CD4-positive, alpha-beta memory T cell (primary cell): ENCODE measurements at places on chromosomes 7 and 10. TPM values are rescaled to one million over a fixed set of nuclear protein-coding genes. Genes with fewer than 3 reads are reported as not detected.

GRCh38 chr7:154480817-154481216 lies 428.6 kb downstream of the DPP6 start:
- H3K27me3 ChIP-seq: no peaks in the 10 kb centered on the region
- H3K36me3 ChIP-seq: no peaks in the 10 kb centered on the region
- DNase-seq: no peak

GRCh38 chr7:150685219-150686029 lies at the start of gene GIMAP2:
TSS of gene GIMAP2 (plus strand) at chr7:150685706. CDS start at chr7:150687060, 1,354 bp downstream.
- no peaks in the 10 kb centered on the region for H3K27me3 ChIP-seq
- peaks cover 60% of the 10 kb centered on the region for H3K4me1 ChIP-seq

GRCh38 chr10:112952282-112953173 lies 2.5 kb downstream of the TCF7L2 start:
- no peaks in the 10 kb centered on the region for H3K36me3 ChIP-seq
- DNase-seq: no peak
- H3K4me3 ChIP-seq: peak overlapping the region; percentile 76
- H3K27ac ChIP-seq: no peak overlapping the region
- H3K27me3 ChIP-seq: peaks cover 12% of the 10 kb centered on the region
- peaks cover 24% of the 10 kb centered on the region for H3K4me1 ChIP-seq

DNA sequence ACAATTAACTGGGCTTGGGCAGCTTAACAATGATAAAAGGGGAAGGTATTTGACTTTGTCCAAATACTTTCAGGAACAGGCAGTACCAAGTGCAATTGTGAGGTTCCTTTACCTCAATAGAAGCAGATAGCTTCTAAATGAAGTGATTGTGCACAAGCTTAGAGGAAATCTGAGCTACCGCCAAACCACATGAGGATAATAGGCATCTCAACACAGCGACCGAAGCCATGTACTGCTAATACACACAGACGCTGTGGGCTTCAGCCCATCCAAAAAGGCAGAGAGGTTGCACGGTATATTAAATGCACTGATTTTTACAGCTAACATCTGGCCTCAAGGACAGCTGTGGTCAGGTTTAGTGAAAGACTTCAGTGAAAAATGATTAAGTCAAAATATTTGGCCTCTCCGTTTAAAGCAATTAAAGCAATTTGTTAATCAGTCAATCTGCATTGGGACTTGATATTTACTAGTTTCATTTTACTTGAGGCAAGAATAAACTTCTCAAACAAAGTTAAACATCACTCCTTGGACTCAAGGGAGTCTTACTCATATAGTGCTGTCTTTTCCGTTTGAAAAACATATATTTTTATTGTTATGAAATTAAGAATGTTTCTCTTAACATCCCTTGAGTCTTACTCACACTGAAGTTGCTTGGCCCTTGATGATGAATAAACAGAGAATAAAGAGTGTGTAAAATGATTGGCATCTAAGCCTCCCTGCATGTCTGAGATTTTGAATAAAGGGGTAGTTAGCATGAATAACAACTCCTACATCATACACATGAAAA lies 306.3 kb downstream of the C7orf25 start:
- no peaks in the 10 kb centered on the region for H3K27me3 ChIP-seq
- H3K27ac ChIP-seq: no peak overlapping the region
- no peak for DNase-seq
- H3K4me1 ChIP-seq: no peaks in the 10 kb centered on the region
- H3K4me3 ChIP-seq: no peak overlapping the region

DNA sequence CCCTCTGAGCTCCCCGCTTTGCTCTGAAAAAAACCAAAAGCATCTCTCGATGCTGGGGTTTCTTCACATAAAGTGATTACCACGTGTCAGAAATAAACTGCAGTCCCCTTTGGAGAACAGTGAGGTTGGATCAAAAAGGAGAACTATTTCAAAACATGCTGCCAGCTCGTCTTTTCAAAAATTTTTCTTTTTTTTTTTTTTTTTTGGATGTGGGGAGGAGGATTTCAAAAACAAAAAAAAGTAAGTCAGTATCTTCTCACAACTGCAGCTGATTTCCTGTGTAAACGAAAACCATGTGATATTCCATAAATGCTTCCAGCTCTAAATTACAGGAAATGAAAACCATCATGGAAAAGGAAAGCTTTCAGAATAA lies 155.0 kb upstream of the LYZL2 start:
- peak overlapping the region; percentile 30 for H3K4me3 ChIP-seq
- DNase-seq: no peak
- H3K27me3 ChIP-seq: no peaks in the 10 kb centered on the region
- H3K36me3 ChIP-seq: no peaks in the 10 kb centered on the region
- peaks cover 28% of the 10 kb centered on the region for H3K4me1 ChIP-seq

GRCh38 chr10:98340940-98341310 lies 72.9 kb upstream of the LOXL4 start:
- H3K27ac ChIP-seq: no peak overlapping the region
- H3K36me3 ChIP-seq: no peaks in the 10 kb centered on the region
- no peak for DNase-seq
- no peaks in the 10 kb centered on the region for H3K27me3 ChIP-seq
- peaks cover 13% of the 10 kb centered on the region for H3K4me1 ChIP-seq
- no peak overlapping the region for H3K4me3 ChIP-seq

GRCh38 chr7:87941138-87941537 lies 7.1 kb downstream of the ADAM22 start:
- no peak overlapping the region for H3K27ac ChIP-seq
- no peak for DNase-seq
- no peaks in the 10 kb centered on the region for H3K27me3 ChIP-seq
- H3K4me1 ChIP-seq: no peaks in the 10 kb centered on the region
- no peak overlapping the region for H3K4me3 ChIP-seq

GRCh38 chr10:89248-89647 lies 40.2 kb upstream of the TUBB8 start:
- no peaks in the 10 kb centered on the region for H3K36me3 ChIP-seq
- no peak overlapping the region for H3K27ac ChIP-seq
- no peaks in the 10 kb centered on the region for H3K4me1 ChIP-seq

- peak; percentile 47 for DNase-seq
- peaks cover 52% of the 10 kb centered on the region for H3K36me3 ChIP-seq
- H3K27me3 ChIP-seq: no peaks in the 10 kb centered on the region
- peaks cover 6% of the 10 kb centered on the region for H3K4me1 ChIP-seq
- peak overlapping the region; percentile 22 for H3K27ac ChIP-seq
- no peak overlapping the region for H3K4me3 ChIP-seq
Measured at GRCh38 chr10:12214763-12215218, 18.8 kb downstream of the CDC123 start.

- DNase-seq: no peak
- H3K27me3 ChIP-seq: no peaks in the 10 kb centered on the region
- no peak overlapping the region for H3K4me3 ChIP-seq
- no peak overlapping the region for H3K27ac ChIP-seq
Measured at GRCh38 chr7:158676171-158676840, 28.3 kb downstream of the NCAPG2 start.

GRCh38 chr7:129168231-129169021 lies 20.0 kb upstream of the SMO start:
- DNase-seq: no peak
- H3K4me3 ChIP-seq: no peak overlapping the region
- no peaks in the 10 kb centered on the region for H3K27me3 ChIP-seq

GRCh38 chr7:36021367-36021766 lies 131.7 kb upstream of the EEPD1 start:
- no peak overlapping the region for H3K27ac ChIP-seq
- no peaks in the 10 kb centered on the region for H3K36me3 ChIP-seq
- H3K4me3 ChIP-seq: no peak overlapping the region
- no peaks in the 10 kb centered on the region for H3K27me3 ChIP-seq
- H3K4me1 ChIP-seq: no peaks in the 10 kb centered on the region
- DNase-seq: no peak

GRCh38 chr10:118541718-118542117 lies 53.7 kb downstream of the PRLHR start:
- H3K36me3 ChIP-seq: no peaks in the 10 kb centered on the region
- H3K4me3 ChIP-seq: no peak overlapping the region
- H3K27me3 ChIP-seq: peaks cover 8% of the 10 kb centered on the region
- no peaks in the 10 kb centered on the region for H3K4me1 ChIP-seq
- no peak overlapping the region for H3K27ac ChIP-seq

- H3K27me3 ChIP-seq: no peaks in the 10 kb centered on the region
- no peaks in the 10 kb centered on the region for H3K4me1 ChIP-seq
- no peak overlapping the region for H3K4me3 ChIP-seq
- DNase-seq: no peak
- H3K36me3 ChIP-seq: no peaks in the 10 kb centered on the region
Measured at GRCh38 chr7:22867003-22867402, 44.4 kb upstream of the TOMM7 start.

DNA sequence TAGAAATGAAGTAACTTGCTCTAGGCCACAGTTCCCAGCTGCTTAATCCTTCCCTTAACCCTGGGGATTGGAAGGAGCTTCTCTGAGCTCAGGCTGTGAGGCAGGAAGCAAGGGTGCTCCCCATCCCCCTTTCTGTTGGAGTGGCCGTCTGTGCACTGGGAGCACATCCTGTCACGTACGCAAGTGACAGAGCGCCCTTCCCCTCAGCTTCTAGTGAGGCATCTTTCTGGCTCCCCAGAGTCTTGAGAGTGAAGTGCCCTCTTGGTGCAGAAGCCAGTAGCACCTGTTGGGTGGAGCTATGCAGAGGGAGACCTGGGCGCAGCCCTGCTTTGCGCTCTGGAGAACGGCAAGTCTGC lies 47.8 kb downstream of the SHH start:
- no peaks in the 10 kb centered on the region for H3K27me3 ChIP-seq
- H3K4me3 ChIP-seq: no peak overlapping the region
- H3K4me1 ChIP-seq: peaks cover 36% of the 10 kb centered on the region
- peaks cover 30% of the 10 kb centered on the region for H3K36me3 ChIP-seq
- peak overlapping the region; percentile 51 for H3K27ac ChIP-seq

DNA sequence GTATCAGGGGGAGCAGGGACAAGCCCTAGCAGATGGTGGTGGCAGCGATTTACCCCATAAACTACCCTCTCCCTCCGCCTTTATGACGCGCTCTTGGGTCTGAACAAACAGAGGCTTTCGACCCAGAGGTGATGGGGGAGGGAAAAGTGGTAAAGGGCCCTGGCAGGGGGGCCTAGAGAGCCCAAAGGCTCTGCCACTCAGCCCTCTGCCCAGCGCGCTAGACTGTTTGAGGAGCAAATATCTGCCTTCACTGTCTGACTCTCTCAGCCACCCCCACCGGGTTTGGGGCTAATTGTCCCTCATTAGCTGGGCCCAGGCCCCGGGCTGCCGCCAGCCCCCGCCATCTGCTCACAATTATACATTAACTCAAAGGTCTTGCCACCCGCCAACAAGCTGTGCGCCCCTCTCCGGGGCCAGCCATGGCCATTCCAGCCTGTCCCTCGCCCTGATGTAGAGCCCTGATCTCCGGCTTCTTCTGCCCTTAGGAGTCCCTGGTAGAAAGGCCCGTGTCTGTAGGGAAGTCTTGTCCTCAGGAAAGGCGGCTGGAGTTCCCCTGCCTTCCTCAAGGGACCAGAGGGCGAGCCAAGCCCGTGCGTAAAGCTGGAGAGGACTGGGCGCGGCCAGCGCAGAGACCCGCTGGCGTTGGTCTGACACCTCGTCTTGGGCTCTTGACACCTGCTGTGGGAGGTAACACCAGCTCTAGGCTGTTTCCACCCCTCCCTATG lies 1.9 kb upstream of the PAX4 start:
- no peak for DNase-seq
- no peak overlapping the region for H3K4me3 ChIP-seq
- H3K4me1 ChIP-seq: no peaks in the 10 kb centered on the region
- H3K27me3 ChIP-seq: peaks cover 11% of the 10 kb centered on the region
- no peaks in the 10 kb centered on the region for H3K36me3 ChIP-seq

DNA sequence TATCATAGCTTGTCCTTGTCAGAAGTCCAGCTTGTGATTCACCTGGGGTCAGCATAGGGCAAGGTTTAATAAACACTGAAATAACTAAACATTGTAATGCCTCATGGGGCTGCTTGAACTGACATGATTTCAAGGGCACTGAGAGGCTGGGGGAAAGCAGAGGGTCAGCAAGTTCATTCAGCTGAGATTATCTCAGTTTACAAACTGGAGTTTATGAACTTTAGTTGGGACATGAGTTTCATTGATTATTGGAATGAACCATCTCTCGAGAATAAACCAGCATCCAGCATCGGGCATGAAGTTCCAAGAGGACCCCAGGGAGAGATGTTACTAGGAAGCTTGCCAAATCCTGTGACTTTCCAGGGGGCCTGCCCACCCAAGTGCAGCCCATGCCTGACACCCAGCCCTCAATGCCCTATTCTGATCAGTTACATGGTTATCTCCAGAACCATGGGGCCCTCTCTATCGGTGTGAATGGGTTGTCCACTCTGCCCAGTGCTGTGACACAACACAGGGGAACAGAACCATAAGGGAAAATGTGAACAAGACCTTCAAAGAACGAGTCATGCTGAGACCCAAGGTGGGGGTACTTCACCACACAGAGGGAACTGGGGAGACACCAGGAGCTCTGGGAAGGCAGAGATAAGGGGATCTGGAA lies 7.9 kb upstream of the CYP3A7 start:
- no peak overlapping the region for H3K27ac ChIP-seq
- no peaks in the 10 kb centered on the region for H3K36me3 ChIP-seq
- no peak for DNase-seq
- H3K4me3 ChIP-seq: no peak overlapping the region
- H3K4me1 ChIP-seq: no peaks in the 10 kb centered on the region

The ARL3 gene
- 4.0 TPM for total RNA-seq

The TRPV5 gene
- not detected for total RNA-seq

The CALML3 gene
- total RNA-seq: not detected

The HOXA2 gene
- total RNA-seq: not detected

The CALN1 gene
- not detected for total RNA-seq

The INHBA gene
- 0.14 TPM for total RNA-seq

The THSD7A gene
- not detected for total RNA-seq

The GIMAP5 gene
- 297 TPM for total RNA-seq
